ENCODE measurements at places on chromosomes 2 and 18.

DNA sequence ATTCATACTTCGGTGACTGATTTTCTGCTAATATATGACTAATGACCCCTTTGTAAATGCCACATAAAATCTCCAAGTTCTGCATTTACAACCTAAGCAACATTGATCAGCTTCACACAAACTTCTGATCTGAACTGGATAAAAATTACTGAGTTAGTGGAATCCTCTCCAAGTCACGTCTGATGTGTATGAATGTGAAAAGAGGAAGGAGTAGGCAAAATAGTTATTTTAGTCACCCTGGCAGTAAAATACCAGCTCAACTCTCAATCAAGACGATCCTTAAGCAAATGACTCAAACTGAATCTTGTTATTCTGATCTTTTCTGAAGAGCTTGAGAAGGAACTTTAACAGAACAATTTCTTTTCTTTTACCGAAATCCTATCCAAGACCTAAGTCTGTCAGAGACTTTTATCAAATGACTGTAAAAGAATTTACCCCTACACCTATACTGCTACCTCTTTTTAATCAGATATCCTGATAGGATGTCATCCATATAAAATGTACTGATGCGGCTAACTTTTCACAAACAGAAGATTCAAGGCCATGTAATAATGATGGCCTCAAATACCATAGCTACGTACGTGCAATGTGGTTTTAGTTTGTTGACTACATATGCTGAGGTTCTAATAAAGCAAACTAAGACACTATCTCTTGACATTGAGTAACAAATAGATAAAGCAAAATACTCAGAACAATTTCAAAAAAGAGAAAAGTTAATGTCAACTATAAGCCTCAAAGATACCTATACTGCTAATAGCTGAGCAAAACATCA is 23.7 kb downstream of the CUL3 start:
- no peak for DNase-seq

GRCh38 chr2:35973132-35973736 is 382.3 kb upstream of the CRIM1 start:
- peak; percentile 23 for DNase-seq

- no peak for DNase-seq
Measured at GRCh38 chr2:157291018-157291417, 33.5 kb downstream of the GALNT5 start.

DNA sequence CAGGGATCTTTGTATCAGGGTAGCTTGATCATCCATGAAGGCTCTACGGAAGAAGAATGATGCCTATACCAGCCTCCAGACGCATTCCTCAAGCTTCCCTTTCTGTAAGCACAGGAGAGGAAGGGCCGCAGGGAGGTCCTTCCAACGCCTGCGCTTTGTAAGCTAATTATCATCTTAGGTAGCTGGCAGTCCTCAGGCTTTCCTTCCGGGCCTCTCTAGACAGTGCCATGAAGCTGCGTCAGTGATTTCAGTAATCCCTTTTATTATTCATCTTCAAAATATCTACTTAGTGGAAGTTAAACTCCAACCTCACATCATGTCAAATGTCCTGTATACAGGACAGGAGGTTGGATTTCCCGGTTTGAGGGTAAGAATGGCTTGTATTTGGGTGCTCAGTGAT is 92.3 kb downstream of the ETAA1 start:
- DNase-seq: peak; percentile 78

DNA sequence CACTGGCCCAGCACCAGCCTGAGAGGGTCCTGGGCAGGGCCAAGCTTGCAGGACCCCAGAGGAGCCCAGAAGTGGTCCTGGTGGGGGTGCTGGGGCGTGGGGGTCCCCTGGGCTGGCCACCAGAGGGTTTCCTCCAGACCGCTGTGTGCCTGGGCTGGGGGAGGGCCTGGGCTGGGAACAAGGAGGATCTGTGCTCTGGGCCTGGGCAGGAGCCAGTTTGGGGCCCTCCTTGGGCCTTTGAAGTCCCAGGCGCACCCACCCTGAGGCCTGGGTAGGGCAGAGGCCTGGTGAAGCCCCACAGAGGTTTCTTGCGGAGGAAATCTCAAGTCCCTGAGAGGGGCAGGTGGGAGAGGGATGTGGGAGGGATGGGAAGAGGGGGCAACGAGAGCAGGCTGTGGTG is 63.4 kb upstream of the GPC1 start:
- DNase-seq: no peak

GRCh38 chr18:49207361-49207760 is 253.1 kb downstream of the DYM start:
- peak; percentile 96 for DNase-seq

DNA sequence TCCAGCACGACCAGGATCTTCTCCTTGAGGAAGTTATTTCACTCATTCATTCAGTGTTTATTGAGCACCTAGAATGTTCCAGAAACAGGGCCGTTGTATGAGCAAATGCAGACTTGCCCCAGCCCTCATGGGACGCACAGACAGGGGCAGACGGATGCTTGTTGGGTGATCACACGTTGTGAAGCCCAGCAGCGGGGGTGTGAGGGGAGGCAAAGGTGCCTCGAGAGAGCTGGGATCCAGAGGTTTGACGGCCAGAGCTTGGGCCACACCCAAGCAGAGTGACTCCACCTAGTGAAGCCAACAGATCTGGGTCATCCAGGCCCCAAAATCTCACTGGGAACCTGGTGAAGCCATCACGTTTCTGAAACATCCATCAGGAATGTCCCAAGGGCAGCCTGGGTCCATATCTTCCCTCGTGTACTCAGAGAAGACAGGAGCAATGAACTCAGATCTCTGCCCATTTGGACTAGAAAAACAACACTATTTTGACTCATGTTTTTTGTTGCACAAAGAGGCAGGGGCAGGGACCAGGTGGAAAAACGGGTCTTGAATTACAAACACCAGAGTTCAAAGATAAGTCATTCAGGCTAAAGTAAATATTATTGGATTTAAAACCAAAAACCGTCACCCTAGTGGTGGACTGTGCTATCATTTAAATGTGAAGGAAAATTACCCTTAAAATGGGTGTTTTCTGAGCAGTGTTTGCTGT is 54.9 kb upstream of the RBM44 start:
- peak; percentile 26 for DNase-seq

DNA sequence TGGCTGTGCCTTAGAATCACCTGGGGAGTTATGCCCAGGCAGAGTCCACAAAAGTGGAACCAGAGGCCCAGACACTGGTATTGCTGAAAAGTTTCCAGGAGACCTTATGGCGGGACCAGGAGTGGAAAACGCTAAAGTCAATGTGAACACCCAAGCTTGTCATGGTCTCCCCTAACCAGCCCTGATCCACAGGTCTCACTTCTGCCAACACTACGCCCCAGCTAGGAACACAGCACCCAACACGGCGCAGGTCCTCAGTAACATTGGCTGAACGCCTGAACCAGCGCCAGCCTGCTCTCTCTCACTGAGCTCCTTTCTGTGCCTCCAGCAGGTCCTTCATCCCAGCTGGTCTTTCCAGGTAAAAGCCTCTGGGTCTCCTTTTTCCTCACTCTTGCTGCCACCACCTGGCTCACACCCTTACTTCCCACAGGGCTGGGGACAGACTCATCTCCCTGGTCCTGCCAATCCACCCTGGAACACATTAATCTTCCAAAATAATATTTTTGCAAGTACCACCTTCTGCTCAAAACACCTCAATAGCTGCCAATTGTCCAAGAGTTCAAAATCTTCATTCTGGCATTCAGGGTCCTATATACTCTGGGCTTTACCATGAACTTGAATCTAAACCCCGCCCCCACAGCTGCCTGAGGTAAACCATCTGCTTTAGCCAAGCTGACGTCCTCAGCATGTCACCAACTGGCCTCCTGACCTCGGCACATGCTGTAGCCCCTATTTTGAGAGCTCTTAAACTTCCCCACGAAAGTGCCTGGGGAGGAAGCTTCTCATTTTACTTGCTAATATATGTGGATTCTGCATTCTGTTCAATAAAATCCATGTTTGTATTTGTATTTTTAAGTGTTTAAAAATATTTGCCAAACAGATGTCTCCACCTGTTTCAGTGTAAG is 34.6 kb downstream of the ADCY3 start:
- DNase-seq: no peak

DNA sequence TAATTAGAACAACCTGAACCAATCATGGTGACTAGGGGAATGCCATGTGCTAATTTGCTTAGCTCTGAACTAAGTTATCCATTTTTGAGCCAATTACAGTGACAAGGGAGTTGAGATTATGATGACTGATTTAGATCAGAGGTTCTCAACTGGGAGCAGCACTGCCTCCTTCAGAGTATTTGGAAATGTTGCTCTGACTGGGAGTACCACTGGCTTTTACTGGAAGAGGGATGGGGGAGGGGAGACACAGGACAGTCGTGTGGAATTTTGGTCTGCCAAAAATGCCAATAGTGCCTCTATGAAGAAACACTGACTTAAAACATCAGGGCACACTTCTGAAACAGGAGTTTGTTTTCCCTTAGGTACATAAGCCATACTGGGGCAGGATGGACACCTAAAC is 48.1 kb upstream of the VPS54 start:
- no peak for DNase-seq

GRCh38 chr2:208000701-208001395 is 24.5 kb downstream of the PLEKHM3 start:
- peak; percentile 15 for DNase-seq

GRCh38 chr2:127559454-127559853 is 24.0 kb downstream of the MYO7B start:
- no peak for DNase-seq

GRCh38 chr2:203972066-203972465 is 35.5 kb downstream of the ICOS start:
- DNase-seq: no peak

DNA sequence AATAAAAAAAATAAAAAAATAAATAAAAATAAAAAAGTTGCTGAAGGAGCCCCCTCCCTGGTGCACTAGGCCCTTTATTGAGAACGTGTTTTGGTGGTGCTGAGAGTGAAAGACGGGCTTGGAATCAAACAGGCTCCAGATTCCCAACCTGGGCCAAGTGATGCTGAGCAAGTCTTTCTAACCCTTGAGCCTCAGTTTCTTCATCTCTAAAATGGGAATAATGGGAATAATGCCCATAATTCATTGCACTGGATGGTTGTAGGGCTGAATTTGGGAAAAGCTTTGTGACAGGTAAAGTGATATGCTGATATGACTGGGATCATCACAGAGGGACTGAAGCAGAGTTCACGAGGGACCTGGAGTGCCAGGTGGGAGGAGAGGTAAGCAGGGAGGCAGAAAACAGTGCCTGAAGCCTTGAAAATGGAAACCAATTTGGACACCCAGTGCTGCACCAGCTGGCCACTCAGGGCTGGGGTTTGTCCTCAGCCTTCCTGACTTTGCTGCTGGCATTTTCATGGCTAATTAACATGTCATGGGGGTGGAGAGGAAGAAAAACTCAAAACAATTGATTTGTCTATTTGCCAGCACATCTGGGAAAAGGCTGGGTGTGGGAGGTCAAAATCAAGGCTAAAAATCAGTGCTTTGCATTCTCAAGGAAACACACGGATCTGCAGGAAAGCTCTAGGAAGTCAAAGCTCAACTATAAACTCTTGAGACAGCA is 241.3 kb downstream of the LOXHD1 start:
- no peak for DNase-seq

DNA sequence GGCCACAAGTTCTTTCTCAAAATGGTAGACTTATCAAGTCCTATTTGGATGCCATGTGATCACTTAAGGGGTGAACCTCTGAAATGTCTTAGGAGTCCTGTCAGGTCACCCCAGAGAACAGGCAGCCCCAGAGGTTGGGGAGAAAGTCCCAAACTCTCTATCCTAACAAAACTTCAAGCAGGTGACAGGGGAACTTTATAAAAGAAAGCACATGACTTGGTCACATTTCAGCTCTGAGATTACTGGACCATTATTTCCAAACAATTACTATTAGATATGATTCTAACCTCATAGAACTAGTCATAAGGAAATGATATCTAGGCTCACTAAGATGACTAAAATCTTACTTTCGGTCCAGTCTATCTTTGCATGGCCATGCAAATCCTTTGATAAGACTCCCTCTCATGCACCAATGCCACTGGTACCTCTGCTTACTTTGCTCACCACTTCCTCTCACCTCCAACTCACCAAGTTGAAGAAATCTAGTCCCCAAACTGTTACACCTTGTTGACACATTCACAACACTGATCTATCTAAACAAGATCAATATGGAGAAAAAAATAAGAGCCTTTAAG is 107.0 kb downstream of the GALNT14 start:
- DNase-seq: no peak

GRCh38 chr2:197071790-197072436 is 145.4 kb upstream of the PGAP1 start:
- no peak for DNase-seq

DNA sequence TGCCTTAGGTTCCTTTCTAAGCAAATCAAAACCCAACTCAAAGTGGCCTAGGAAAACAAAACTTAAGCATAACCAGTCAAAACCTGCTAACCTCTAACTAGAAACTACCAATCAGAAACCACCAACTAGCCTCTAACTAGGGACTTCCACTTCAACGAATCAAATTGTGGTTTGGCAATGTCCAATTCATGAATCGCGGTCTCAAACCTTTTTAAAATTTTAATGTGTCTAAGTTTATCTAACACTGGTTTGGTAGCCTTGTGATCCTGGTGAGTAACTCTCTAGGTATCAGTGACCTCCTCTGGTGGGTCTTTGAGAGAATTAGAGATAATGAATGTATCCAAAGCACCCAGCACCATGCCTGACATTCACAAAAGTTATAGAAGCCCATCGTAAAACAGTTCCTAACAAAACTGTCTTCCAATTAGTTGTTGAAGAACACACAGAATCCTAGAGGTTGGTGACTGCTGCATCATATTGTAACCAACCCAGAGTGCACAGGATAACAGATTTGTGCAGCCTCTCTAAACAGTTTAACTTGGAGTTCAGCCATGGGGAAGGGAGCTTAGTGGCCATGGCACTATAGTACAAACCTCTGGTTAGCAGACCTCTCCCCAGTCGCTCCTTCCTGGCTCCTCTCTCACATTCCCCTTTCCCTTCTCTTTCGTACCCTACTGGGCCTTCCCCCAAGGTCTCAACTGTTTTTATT is 45.2 kb upstream of the B3GNT2 start:
- DNase-seq: no peak

DNA sequence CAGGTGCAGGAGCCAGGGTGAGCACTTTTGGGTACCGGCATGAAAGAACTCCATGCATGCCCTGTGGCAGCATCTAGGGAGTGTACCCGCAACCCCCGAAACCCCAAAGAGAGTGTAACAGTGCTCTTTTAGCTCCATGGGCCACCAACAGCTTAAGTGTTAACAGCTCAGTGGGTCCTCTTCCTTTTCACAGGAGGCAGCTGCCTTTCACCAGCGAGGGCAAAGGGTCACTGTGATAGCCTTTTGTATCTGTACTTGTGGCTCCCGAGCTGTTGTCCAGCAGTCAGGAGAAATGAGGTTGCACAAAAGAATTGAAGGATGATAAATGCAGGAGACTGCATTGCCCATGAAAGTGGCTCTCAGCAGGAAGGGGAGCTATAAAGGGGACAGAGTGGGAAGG is 1166.3 kb upstream of the ACVR2A start:
- no peak for DNase-seq

GRCh38 chr2:187505065-187505672 is 49.1 kb downstream of the TFPI start:
- DNase-seq: no peak

GRCh38 chr18:54086046-54086802 is 138.2 kb downstream of the MBD2 start:
- no peak for DNase-seq

Measured in foreskin keratinocyte (primary cell).